Bladder microvascular endothelial cell (primary cell): ENCODE measurements at places on chromosomes 6 and 20. TPM values are rescaled to one million over a fixed set of nuclear protein-coding genes. Genes with fewer than 3 reads are reported as not detected.

The GUCA1A gene
- not detected in 2 replicates for total RNA-seq

The HMGN4 gene
- 46.5 and 63.6 TPM in 2 replicates for total RNA-seq

The IFNGR1 gene
- total RNA-seq: 80.5 and 100 TPM in 2 replicates

The KCNQ2 gene
- not detected in 2 replicates for total RNA-seq

The ARHGAP18 gene
- 68.9 and 114 TPM in 2 replicates for total RNA-seq

The MCHR2 gene
- total RNA-seq: not detected in 2 replicates

The VEGFA gene
- total RNA-seq: 2.6 and 12.5 TPM in 2 replicates

The RBBP8NL gene
- not detected in 2 replicates for total RNA-seq

The SLC22A1 gene
- 0.13 TPM in 1 of 2 replicates, not detected in the other for total RNA-seq

The EYA2 gene
- total RNA-seq: not detected in 2 replicates

The NOTCH4 gene
- total RNA-seq: 57.3 and 61.4 TPM in 2 replicates

The PPP1R14C gene
- not detected in 2 replicates for total RNA-seq

The BPIFB2 gene
- total RNA-seq: not detected in 2 replicates

The UNC93A gene
- total RNA-seq: not detected in 2 replicates

The TULP1 gene
- not detected in 2 replicates for total RNA-seq

The BTN3A1 gene
- total RNA-seq: 11.8 and 25.0 TPM in 2 replicates

The HLA-A gene
- total RNA-seq: 804 and 1,185 TPM in 2 replicates

The LST1 gene
- 0.32 and 0.57 TPM in 2 replicates for total RNA-seq

The ELOVL4 gene
- total RNA-seq: 0.49 and 0.63 TPM in 2 replicates

The FAM209A gene
- total RNA-seq: not detected in 2 replicates

The BMP7 gene
- not detected in 2 replicates for total RNA-seq

The DPPA5 gene
- total RNA-seq: not detected in 2 replicates

The CALHM6 gene
- 0.50 and 1.3 TPM in 2 replicates for total RNA-seq

The DCDC2 gene
- under 0.01 and 0.06 TPM in 2 replicates for total RNA-seq

The PHACTR3 gene
- 0.16 and 6.0 TPM in 2 replicates for total RNA-seq

The PIM1 gene
- total RNA-seq: 1.1 and 3.1 TPM in 2 replicates

The RCAN2 gene
- 0.63 and 3.2 TPM in 2 replicates for total RNA-seq
